ENCODE measurements at places on chromosomes 11 and 22. TPM values are rescaled to one million over a fixed set of nuclear protein-coding genes. Genes with fewer than 3 reads are reported as not detected.
A peak's percentile ranks its signal among the peaks of the same experiment; 100 is the strongest.

DNA sequence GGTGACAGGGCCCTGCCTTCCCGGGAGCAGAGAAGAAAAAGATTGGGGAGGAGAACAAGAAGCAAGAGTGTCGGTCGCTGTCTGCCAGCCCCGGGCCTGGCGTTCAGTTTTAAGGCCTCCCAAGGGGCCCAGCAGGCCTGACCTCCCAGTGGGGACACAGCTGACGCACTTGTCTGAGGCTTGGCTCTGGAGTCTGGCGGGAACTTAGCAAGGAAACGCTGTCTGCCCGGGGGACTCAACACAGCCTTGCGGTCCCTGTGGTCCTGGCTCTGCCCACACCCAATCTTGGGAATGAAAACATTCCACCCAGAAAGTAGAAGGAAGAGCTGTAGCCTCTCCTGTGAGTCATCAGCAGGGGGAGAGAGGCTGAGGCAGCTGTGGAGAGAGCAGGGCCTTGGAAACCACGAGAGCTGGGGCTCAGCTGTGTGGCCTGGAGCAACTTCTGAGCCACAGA, 54.4 kb downstream of the TRAF6 start:
- DNase-seq, result no peak

DNA sequence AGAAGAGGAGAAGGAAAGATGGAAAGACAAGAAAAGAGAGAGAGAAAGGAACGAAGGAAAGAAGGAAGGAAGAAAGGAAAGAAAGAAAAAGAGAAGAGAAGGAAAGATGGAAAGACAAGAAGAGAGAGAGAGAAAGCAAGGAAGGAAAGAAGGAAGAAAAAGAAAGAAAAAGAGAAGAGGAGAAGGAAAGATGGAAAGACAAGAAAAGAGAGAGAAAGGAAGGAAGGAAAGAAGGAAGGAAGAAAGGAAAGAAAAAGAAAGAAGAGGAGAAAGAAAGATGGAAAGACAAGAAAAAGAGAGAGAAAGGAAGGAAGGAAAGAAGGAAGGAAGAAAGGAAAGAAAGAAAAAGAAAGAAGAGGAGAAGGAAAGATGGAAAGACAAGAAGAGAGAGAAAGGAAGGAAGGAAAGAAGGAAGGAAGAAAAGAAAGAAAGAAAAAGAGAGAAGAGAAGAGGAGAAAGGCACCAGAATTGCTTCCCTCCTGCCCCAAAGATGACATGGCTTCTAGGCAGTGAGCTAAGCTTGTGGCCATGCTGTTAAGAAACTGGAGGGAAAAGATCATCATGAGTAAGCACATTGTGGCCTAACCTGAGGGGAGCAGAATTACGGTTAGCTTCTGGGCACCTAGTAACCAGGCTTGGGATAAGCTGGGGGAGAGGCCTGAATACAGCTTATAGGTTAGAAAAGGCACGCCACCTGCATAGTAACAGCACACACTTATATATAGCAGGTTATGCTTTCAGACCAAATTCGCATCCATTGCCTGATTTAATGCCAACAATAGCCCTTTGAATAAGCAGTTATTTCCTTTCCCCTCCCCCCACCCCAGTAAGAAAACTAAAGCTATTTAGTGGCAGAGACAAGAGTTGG, 2.3 kb upstream of the ST3GAL4 start:
- DNase-seq, result no peak

DNA sequence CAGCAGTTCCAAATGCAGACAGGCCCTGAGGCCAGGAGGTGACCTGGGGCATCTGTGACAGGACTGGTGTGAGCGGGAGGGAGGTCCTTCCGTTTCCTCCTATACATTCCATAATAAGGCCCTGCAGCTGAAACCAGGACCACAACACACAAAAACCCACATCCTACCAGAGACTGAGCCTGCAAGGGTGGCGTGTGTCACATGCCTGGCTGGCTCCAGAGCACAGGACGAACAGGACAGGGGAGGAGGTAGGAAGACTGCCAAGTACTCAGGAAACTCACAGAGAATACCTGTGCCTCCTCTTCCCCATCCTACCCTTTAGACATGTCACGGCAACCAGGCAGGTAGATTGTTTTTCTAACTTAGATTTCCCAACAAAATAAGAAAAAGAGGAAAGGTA, 103.9 kb downstream of the ARL14EP start:
- no peak for DNase-seq

GRCh38 chr11:66268952-66269905, 790 bp downstream of the RAB1B start:
- peak; percentile 31 for DNase-seq

DNA sequence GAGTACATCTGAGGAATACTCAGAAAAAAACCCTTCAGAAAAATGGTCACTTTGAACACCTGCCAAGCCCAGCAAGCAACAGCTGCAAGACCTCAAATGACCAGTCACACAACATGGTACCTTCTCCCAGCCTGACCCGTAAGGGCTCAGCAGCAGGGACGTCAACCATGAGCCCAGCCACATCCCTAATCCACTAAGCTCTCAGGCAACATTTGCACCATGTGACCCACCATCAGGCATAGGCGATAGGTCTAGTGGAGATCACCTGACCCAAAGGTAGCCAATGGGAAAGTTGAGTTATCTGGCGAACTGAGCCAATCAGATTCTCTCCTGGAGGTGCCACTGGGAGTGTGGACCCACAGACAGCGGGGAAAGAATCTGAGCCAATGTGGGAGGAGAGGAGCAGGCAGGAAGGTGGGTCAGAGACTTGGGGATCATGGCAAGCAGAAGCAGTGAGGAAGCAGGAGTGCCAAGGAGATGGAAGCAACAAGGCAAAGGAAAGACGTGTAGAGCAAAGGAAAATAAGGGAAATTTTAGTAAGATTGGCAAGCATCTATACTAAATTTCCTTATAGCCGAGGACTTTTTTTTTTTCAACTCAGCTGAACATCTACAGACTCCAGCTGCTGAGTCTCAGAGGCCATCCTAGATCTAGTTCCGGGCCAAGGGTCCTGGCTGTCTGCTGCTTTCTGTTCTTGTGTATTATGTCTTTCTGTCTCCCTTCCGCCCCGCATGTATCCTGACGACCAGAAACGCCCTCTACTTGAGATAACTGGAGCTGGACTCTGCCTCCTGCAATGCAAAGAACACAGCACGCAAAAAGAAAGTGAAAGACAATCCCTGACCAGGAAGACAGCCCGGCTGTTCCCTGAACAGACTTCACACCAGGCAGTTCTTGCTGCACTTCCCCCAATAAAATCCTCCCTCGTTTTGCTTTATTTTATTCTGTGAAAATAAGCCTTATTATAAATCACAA, 11.0 kb upstream of the PLAAT2 start:
- DNase-seq, result peak; percentile 75

DNA sequence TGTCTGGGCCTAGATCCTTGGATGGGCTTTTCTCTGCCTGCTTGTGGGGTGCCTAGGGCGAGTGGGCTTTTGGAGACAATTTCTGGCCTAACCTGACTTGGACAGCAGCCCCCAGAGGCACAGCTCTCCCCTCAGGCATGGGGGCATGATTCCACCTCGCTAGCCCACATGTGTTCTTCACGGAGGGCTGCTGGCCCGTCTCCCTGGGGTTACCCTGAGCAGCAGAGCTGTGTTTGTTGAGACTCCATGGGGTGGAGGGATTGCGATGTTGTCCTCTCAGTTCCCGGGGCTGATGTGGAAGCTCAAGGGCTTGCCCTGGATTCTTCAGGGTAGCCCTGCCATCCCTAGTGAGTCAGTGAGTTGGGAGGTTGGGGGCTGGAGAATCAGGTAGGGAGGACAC, 2.4 kb upstream of the LRRC75B start:
- DNase-seq, result no peak

Gene SMARCB1
- 68.7 TPM for polyA plus RNA-seq

DNA sequence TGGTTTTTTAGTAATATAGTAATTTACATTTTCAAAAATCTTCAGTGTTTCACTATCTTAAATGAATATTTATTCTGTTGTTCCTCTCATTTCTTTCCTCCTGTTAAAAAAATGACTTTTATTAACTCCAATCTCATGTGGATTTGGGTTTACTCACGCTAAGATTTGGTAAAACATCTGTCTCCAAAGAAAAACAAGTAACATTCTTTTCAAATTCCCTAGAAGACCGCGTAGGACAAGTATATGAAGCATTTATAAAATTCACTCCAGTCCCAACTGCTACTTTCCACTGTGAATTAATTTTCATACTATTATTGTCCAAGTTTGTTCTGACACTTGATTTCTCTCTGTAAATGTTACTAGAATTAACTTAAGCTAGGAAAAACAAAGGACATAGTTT, 26.2 kb downstream of the SBF2 start:
- DNase-seq, result no peak

- no peak for DNase-seq
Observed at GRCh38 chr11:96293598-96294021, 49.4 kb downstream of the MAML2 start.

GRCh38 chr11:102422817-102423712, 29.5 kb downstream of the TMEM123 start:
- DNase-seq, result no peak

GRCh38 chr22:42913874-42914510, 56.9 kb upstream of the ARFGAP3 start:
- no peak for DNase-seq

DNA sequence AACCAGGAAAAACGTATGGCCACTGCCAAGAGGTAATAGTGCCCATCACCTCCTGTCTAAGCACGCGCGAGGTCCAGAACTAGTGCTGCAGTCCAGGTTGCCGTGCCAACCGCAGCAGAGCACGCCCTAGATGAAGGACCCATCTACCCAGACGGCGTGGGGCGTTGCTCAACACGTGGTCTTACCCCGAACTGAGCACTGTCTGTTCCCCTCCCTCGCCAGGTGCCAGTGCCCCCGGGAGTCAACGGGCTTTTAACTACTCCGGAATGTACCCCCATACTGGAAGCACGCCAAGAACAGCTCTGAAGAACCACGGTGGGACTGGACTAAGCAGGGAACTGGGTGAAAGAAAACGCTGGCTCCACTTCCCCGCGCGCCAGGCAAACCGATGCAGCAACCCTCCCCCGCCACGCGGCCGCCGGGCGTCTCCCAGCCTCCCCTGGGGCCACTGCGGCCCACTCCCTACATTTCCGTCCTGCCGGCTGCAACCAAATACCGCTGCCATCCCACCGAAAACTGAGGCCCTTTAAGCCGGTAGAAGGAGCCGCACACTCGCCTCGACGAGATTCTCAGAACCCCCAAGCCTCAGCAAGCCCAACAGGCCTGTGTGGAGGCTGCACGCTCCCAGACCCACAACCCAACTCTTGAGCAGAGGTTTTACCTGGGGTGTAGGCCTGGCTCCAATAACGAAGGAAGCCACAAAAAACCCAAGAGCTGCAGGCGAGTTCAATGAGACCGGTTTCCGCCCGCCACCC, at the start of gene HSPA8:
Gene HSPA8 (minus strand): TSS at position 734 of the 755 bp plus-strand sequence. CDS start 812 bp downstream, outside the sequence.
- DNase-seq, result no peak

- DNase-seq, result peak; percentile 67
Observed at GRCh38 chr22:42700355-42700754, 20.3 kb downstream of the A4GALT start.

Gene DDI1
- polyA plus RNA-seq, result not detected

DNA sequence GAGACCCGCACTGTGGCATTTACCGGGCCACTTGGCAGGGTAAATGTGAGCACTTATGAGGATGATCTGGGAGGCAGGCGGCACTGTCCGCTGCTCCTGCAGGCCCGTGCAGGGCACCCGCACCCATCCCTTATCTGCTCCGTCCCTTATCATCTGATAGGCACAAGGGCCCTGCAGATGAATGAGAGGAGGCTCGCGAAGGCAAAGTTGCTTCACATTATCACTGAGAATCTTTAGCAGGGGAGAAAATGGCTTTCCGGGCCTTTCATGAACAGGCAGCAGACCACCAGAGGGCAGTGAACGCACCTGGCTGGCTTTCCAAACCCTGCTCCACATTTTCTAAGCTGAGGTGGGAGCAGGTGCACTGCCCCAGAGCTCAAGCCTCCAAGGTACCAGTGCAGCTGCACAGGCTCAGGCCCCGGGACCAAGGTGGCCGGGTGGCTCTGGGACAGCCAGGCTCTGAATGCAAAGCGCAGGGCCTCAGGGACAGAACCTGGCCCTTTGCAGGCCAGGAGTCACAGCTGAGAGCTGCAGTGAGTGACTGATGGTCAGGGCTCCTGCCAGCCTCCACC, 165.6 kb downstream of the SHANK2 start:
- DNase-seq, result peak; percentile 77

GRCh38 chr11:119416606-119417580, 6.1 kb downstream of the THY1 start:
- no peak for DNase-seq

DNA sequence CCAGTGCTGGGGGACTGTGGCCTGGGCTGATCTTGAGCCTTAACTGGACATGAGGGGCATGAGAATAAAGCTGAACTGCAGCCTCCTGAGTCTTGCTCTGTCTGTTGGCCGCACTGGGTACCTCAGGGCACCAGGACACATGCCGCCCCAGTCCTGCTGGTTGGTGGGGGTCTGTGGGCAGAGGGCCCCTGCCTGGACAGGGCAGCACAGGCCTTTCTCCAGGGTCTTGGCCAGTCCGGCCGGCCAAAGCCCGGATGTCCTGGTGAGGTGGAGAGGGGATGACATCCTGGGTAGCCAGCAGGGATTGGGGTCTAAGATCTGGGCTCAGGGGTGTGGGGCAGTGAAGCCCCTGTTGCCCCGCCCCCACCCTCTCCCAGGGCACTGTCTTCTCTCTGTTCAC, 1.5 kb upstream of the RPS6KA4 start:
- DNase-seq, result peak; percentile 54

DNA sequence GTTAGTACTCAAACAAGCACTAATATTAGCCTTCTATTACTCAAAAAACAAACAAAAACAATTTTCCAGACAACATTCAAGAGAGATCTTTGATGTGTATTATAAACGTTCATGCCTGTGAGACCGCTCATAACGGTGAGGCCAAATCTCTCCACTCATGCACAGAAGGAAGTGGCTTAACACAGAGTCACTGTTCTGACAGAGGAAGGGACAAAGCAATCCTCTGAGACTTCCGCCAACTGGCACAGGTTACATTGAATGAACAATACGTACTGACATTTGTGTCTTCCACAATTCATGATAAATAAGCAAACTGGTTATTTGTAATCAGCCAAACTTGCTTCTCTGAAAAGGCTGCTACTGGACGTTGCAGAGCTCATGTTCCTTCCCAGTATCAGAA, 30.5 kb downstream of the CHKA start:
- DNase-seq, result no peak

Gene TBX10
- polyA plus RNA-seq, result not detected

Gene RIMBP3C
- polyA plus RNA-seq, result not detected

DNA sequence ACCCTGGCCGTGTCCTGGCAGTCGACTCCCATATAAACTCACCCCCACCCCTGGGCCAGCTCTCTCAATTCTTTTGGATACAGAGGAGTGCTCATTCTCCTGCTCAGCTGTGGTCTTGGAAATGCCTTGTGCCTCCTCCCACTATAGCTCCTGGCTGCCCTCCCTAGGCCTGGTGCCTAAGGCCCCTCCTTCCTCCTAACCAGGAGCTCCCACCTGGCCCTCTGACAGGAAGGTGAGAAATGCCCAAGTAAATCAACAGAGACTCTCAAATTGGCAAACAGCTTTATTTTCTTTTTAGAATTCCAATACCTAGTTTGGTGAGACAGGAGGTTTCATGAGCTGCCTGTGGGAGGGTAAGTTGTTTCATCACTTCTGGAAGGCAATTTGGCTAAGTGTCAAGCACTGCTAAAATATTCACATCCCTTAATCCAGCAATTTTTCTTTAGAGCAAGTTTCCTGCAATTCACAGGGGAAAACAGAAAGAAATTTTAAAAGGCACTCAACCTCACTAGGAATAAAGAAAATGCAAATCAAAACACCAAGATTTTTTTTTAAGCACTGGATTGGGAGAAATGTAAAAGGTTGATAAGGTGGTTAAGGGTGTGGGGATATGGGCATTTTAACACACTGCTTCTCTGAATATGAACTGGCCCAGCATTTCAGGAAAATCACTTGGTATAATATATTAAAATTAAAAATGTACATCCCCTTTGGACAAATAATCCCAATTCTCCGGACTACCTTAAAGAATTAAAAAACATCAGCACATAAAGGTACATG, 209.7 kb upstream of the ARHGAP20 start:
- no peak for DNase-seq

GRCh38 chr11:61701242-61701886, 21.2 kb downstream of the DAGLA start:
- DNase-seq, result no peak

Gene GDPD4
- not detected for polyA plus RNA-seq

All from kidney (tissue), 22 donors.